ENCODE measurements at places on chromosomes 11 and 22. TPM values are rescaled to one million over a fixed set of nuclear protein-coding genes. Genes with fewer than 3 reads are reported as not detected.

TRIM29 gene
- total RNA-seq: not detected

KIRREL3 gene
- total RNA-seq: 4.1 TPM

TMPRSS5 gene
- 0.18 TPM for total RNA-seq

LRRC10B gene
- not detected for total RNA-seq

PGA5 gene
- total RNA-seq: not detected

P2RX3 gene
- total RNA-seq: not detected

PKP3 gene
- 4.9 TPM for total RNA-seq

HTATIP2 gene
- total RNA-seq: 83.6 TPM

DDTL gene
- total RNA-seq: not detected

IL18BP gene
- 0.89 TPM for total RNA-seq

PIK3C2A gene
- 39.7 TPM for total RNA-seq

OR52D1 gene
- total RNA-seq: not detected

ZNF74 gene
- total RNA-seq: 8.2 TPM

PLAAT5 gene
- total RNA-seq: not detected

UBQLN3 gene
- not detected for total RNA-seq

DUSP8 gene
- total RNA-seq: 0.58 TPM
